ENCODE measurements at places on chromosomes 12 and 14.

- no peak for DNase-seq
Measured at GRCh38 chr12:10941916-10942607, 3.0 kb upstream of the TAS2R14 start.

- no peak for DNase-seq
Measured at GRCh38 chr12:57765003-57765697, 1.7 kb downstream of the CYP27B1 start.

DNA sequence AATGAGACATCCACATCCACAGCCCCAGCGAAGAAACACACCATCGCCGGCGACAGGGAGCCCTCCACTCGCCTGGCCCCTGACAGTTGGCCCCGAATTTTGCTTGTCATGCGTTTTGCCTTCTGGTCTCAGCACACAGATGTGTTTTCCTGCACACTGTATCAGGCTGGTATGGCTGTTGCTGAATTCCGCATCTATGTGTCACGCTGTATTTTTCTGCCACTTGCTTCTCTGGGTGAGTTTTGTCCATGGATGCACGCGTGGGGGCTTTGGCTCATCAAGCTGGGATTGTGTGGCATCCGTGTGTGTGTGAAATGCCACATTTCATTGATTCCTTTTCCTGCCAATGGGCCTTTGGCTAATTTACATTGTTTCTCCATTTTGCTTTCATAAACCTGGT, 26.5 kb downstream of the ARL6IP4 start:
- no peak for DNase-seq

GRCh38 chr12:48925304-48926011, at the start of gene FKBP11:
Gene FKBP11, minus strand, starts transcription at chr12:48925492. Its CDS starts 64 bp downstream, at chr12:48925428.
- DNase-seq, result no peak

- DNase-seq, result no peak
Measured at GRCh38 chr14:72600551-72601330, 293.2 kb downstream of the DPF3 start.
